ENCODE measurements at places on chromosomes 1 and 21.

GRCh38 chr1:223219318-223219635 lies 76.2 kb upstream of the TLR5 start:
- no peak for DNase-seq

GRCh38 chr1:92486251-92487077 lies at the start of gene GFI1:
GFI1 (minus strand) TSS chr1:92486925; CDS start chr1:92483487, 3,438 bp downstream.
- DNase-seq: no peak

DNA sequence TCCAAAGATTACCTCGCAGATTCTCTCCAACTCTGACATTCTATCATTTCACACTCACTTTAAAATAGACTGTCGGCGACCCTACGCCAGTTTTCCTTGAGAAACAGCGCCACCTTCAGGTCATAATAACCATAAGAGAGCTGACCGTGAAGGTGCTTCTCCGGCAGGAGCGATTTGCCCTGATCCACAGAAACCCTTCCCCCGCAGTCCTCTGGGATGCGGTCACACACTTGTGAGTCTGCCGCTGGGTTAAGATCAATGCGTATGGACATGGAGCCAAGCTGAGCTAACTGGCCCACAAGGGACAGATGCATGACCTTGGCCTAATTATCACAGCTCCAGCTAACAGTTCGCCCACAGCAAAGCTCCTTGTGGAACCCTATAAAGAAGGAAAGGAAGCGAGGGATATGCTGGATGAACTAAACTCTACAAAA lies 32.8 kb upstream of the IFNAR2 start:
- no peak for DNase-seq

DNA sequence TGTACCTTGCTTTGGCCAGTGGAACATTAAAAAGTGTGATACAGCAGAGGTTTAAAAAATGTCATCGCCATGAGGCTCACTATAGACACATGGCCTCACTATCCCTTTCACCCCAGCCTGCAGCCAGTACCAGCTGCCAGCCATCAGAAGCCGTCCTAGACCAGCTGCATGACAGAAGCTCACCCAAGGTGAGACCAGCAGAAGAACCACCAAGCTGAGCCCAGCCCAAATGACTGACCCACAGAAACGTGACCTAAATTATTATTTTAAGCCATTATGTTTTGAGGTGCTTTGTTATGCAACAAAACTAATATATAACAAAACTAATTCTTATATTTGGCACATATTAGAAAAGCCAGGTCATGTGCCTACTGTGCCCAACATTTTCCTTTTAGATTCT lies 91.1 kb downstream of the KCNN3 start:
- DNase-seq: no peak

- no peak for DNase-seq
Measured at GRCh38 chr1:224014330-224014649, 99.6 kb upstream of the FBXO28 start.

GRCh38 chr1:242754125-242754524 lies 229.6 kb upstream of the PLD5 start:
- no peak for DNase-seq

DNA sequence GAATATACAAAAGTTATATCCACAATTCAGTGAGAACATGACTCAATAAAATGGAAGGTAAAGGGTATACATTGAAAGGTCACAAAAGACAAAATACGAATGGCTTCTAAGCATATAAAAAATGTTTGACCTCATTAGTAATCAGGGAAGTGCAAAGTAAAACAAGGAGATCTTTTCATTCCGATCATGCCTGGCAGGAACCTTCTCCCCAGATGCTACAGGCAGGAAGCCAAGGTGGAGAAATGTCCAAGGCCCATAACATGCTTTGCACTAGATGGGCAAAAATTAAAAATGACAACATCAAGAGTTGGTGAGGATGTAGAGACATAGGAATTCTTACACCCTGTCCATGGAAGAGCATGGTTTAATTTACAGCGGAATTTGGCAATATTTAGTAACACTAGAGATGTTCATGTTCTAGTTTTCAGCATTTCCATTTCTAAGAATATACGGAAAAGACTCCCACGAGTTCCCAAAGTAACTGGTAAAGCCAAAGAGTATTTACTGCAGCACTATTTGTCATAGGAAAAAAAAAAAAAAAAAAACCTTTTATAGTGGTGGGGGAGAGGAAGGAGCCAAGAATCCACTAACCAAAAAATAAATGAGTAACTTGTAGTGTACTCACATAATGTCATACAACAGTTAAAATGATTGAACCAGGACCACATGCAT lies 184.5 kb upstream of the KAZN start:
- DNase-seq: no peak

Data from thoracic aorta (tissue), 2 donors.